ENCODE measurements at places on chromosomes 7 and 10. TPM values are rescaled to one million over a fixed set of nuclear protein-coding genes. Genes with fewer than 3 reads are reported as not detected.

Gene CCDC3
- total RNA-seq = 13.8 TPM

Gene PLXNA4
- 227 TPM for total RNA-seq

Gene GLCCI1
- 90.8 TPM for total RNA-seq

Gene FFAR4
- total RNA-seq = not detected

Gene CC2D2B
- total RNA-seq = 2.2 TPM

Gene STK17A
- 15.0 TPM for total RNA-seq

Gene HHEX
- total RNA-seq = 0.63 TPM

Gene ZNF727
- 3.8 TPM for total RNA-seq

Gene AASS
- 32.9 TPM for total RNA-seq

Gene GPC2
- total RNA-seq = 67.3 TPM

Gene AGR2
- total RNA-seq = not detected

Gene HABP2
- not detected for total RNA-seq

Gene SLC18A3
- not detected for total RNA-seq

Gene ACTR3C
- 12.2 TPM for total RNA-seq

Gene NEBL
- 72.6 TPM for total RNA-seq

Gene OR6V1
- total RNA-seq = not detected

Gene GSTO1
- 20.3 TPM for total RNA-seq

Gene WNT16
- total RNA-seq = 0.31 TPM

Gene NEURL1
- 44.4 TPM for total RNA-seq

Gene LRRD1
- total RNA-seq = 3.8 TPM

Data from parietal lobe (tissue), 2 donors.